ENCODE measurements at places on chromosomes 16 and 17.

DNA sequence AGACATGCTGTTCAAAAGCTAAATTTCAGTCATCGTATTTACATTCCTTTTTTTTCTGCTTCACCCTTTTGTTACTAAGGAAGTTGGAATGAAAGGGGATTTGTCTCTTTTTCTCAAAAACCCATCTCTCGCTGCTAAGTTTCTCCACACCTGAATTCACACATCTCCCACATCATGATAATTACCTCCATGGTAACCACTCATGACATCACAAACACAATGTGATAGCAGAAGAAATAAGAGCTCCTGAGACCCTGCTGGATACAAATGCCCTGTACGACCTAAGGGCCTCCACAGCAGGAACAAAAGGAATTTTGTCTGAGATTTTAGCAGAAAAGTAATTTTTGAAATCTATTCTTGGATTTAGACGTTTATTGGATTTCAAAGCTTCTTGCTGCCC lies 82.6 kb upstream of the GNAO1 start:
- no peak for DNase-seq

DNA sequence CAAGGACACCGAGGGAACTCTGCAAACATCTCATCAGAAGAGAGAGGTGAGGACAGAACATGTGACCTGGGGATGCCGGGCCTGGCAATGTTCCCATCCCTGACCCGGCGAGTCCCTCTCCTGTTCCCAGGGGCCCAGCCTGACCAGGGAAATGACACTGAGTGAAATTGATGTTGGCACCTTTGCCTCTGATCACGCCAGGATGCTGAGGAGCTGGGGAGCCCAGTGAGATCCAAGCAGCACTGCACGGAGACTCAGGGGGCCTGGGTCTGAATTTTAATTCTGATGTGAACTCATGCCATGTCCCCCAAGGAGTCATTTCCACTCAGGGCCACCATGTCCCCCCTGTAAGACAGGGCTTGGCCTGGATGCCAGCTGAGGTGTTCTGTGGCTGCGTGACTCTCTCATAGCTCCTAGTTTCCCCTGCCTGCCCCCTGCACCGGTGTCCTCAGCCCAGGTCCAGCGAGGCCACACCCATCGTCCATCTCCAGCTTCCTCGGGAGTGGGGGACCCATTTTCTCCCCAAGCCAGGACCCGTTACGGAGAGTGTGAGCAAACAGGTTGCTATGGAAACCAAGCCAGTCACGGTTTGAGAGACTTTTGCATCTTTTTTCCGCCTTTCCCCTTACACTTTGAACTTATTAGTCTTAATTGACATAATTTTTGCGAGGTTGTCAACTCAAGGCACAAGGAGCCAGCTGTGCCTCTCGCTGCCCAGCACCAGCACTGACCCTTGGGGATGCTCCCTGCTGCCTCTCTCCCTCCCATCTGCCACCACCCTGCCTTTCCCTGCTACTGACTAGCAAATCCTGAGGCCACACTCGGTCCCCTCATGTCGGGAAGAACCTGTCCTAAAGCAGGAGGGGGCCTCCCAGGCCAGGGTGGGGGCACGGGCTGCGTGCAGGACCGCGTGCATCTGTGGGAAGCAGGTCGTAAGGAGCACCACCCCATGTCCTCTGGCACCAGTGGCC lies 150.0 kb downstream of the SDK2 start:
- no peak for DNase-seq

- no peak for DNase-seq
These were observed 205.0 kb downstream of the RPTOR start for GRCh38 chr17:80749611-80750010.

DNA sequence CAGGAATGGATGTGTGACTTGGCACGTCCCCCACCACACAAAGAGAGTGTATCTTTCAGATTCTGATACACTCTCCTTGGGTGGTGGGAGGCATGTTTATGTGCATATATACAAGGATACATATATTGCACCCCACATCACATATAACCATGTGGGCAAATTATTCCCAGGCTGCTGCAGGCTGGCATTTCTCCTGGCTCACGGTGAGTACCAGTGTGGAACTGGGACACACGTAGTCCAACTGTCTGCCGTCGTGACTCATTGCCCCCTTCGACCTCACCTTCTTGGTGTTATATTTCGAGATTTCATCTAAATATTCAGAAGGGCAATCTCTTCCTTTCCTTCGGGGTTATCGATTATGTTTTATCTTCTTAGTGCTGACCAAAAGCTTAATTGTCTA lies 24.4 kb downstream of the ARHGAP44 start:
- DNase-seq = no peak

DNA sequence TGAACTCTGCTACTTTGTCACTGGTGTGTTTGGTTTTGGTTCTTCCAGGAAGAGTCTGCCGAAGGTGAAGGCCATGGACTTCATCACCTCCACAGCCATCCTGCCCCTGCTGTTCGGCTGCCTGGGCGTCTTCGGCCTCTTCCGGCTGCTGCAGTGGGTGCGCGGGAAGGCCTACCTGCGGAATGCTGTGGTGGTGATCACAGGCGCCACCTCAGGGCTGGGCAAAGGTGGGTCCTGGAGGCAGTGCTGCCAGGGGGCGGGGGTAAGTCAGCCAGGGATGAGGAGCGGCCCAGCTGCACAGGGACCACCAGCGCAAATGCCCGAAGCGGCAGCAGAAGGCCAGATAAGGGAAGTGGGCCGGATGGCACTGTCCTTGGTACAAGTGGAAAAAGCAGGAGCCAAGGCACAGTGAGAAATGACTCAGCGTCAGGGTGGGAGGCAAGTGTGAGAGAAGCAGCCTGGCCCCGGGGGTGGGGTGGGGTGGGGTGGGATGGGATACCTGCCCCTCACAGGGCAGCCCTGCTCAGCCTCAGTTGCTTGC lies 41.9 kb downstream of the TMEM11 start:
- no peak for DNase-seq

GRCh38 chr17:57626520-57627210 lies 118.4 kb downstream of the CCDC182 start:
- no peak for DNase-seq

DNA sequence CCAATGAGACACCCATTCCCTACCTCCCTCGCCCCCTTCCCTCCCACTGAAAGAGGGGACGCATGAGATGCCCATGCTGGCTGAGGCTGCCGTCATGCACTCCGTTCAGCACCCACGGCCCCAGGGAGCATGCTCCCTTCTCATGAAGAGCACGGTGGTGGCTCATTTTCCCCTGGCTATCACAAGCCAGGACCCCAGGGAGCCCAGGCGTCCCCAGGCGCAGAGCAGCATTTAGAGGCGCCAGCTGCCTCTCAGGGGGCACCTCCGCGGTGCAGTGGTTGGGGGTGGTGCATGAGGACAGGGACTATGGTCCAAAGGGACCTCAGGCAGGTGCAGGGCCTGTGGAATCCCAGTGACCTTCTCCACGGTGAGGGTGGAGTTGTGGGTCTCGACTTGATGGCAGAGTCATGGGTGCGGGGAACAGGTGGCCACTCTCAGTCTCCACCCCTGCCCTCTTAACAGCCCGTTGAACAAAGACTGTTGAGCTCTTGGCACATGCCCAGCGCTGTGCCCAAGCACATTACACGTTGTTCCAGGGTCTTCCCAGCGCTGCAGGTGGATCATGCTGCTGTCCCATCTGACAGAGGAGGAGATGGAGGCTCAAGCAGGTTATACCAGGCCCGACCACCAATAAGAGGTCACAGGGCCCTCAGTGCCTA lies 13.6 kb downstream of the KIF19 start:
- no peak for DNase-seq

DNA sequence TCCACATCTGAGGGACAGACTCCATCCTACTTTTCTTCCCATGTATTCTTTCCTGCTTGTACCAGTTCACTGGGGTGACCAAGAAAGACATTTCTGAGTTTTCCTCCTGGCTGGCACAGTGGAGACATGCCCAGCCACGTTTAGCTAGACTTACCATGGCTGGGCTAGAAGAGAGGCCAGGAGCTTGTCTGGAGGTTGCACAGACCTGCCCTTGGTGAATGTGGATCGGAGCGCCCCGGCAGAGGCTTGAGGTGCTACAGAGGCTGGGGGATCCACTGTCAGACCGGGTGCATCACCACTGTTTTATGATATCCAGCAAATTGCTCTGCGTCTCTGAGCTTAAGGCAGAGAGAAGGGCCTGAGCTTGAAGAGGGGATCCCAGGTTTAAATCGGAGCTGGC lies 3.5 kb downstream of the IL4R start:
- DNase-seq = no peak

GRCh38 chr16:14545346-14545884 lies 84.6 kb downstream of the PARN start:
- DNase-seq = no peak

GRCh38 chr16:86347090-86347489 lies 163.2 kb upstream of the FOXF1 start:
- DNase-seq = no peak

DNA sequence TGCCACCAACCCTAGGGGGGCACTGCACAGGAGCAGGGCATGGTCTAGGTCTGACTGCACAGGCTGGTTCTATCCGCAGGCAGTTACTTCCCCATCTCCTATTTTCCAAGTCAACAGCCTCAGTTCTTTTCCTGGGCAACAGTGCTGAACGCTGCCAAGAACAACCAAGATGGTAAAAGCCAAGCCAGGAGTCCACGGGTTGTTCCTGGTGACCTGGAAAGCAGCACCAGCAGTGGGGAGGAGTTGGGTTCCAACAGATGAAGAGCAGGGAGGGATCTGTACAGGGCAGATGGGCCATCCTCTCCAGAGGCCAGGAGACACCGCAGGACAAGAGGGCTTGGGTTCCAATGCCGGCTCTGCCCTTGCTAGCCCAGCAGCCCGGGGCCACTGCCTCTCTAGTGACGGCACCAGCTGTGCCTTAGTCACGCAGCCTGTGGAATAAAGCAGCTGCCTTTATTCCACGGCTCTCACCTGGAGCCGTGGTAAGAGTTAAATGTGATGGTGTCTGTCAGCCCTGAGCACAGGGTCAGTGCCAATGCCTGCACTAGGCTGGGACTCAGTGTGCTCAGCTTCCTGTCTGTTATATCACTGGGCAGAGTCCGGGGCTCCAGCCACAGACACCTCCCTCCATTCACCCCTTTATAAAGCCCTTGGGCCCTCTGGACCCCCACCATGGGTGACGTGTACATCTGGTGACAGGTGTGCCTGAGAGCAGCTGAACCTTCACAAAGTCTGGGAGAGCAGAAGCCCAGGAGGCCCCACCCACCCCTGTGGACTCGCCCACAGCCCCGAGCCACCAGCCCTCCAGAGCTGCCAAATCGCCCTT lies 44.9 kb downstream of the MARF1 start:
- no peak for DNase-seq
